ENCODE measurements at places on chromosomes 7 and 10.

DNA sequence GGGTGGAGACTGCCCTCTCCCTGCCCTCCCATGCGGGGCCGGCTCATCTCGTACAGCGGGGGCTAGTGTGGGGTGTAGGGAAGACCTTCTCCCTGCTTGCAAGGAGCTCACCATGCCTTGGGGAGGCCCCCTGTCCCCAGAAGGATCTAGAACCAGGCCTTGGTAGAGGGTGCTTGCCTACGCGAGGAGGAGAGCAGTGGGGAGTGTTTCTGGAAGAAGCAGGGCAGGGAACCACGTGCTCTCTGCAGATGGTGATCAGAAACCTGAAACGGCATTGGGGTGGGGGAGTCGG lies 2.7 kb downstream of the MAFK start:
- DNase-seq: no peak

- DNase-seq: no peak
Observed at GRCh38 chr7:1027242-1028043, 16.9 kb upstream of the GPR146 start.

DNA sequence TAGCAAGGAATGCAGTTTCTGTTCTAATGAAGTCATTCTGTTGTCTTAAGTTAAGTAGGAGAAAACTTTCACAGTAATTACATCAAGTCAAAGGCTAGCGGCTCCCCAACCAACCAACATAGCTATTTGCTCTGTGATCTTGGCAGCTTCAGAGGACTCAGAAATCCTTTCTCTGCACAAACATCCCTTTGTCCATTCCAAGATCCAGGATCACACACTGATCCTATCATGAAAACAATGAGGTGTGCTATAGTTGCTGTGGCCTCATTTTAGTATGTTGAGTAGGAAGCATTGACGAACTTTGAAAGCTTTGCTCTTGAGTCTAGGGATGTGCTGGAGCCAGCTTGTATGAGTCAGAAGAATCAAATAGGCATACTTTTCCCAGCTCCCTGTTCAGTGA lies 218.2 kb upstream of the PRSS58 start:
- no peak for DNase-seq

DNA sequence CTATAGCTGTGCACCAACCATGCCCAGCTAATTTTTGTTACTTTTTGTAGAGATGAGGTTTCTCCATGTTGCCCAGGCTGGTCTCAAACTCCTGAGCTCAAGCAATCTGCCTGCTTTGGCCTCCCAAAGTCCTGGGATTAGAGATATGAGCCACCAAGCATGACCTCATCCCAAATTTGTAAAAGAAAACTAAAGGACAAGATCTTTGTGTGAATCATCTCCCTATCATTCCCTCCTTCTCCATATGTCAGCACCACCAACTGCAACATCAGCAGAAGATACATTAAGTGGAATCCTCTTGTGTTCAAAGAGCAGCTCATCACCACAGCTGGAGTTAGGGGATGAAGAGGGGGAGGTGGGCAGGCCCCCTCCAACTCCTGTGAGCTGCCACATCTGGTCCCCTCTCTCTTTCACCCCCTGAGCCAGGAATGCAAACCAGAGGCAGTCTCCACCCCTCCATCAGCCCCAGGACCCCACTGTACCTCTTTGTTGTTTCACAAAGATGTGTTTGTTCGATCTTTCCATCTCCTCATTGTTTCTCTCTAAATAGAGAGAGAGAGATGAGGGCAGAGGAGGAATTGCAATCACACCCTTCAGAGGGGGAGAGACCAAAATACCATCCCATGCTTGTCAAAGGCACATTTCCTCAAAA lies 47.3 kb upstream of the PIP4K2A start:
- DNase-seq: no peak

DNA sequence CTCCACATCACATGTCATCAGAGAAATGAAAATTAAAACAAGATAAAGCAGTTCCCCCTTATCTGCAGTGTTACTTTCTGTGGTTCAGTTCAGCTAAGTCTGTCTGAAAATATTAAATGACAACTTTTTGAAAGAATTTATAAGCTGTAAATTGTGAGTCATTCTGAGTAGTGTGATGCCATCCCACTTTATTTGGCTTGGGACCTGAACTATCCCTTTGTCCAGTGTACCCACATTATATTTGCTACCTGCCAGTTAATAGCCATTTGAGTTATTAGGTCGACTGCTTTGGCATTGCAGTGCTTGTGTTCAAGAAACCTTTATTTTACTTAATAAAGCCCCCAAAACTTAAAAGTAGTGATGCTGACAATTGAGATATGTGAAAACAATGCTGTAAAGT lies 804.2 kb downstream of the ANKRD7 start:
- no peak for DNase-seq

DNA sequence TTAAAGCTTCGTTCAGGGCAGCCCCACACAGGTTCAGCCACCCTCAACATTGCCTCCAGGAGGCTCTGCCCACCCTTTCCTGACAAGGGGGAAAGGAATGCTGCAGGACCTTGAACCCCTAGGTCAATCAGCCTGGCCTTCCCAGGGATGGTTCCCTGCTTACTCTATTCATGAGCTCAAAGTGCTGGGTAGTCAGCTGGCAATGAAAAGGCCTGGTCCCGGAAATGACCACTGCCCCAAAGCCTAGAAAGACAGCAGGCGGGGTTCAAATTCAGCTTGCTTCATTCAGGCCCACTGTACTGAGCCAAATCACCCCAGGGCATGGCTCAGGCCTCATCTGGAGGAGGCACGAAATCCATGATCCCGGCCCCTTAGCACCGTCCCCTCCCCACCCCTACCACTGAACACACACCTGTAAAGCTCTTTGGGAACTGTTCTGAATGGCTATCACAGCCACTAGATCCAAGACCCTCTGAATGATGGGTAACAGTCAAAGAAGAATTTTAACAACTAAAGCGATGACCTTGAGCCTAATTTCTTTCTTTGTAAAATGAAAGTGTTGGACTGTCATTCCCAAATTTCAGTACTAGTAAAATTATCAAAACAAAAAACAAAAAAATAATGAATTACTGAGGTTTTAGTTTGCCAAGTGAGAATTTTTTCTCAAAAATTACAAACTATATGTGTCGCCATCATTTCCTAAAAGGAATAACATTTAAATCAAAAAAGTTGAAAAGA lies 1.0 kb downstream of the URGCP start:
- DNase-seq: no peak

DNA sequence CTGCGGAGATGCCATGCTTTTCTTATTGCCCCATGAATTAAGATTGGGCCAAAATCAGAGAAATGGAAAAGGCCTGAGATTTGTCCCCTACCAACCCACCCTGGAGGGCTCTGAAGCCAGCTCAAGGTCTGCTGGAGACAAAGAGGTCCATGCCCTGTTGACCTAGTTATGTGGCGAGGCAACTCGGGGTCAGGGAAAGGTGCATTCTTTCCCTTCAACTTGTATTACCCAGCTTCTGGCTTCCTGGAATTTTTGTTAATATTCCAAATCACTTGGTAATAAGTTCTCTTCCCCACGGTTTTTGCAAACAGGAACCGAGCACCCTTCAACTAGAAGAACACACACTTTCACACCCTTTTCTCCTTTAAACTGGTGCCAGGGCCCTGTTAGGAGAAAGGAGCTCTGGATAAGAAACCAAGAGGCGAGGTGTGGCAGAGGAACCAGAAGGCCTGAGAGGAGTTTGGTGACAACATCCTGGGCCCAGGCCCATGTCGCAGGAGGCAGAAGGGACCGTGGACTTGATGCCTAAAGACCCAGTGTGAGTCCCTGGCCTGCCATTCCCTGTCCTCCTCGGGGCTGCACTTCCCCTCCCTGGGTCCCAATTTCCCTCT lies 12.5 kb upstream of the SFRP5 start:
- DNase-seq: no peak

- no peak for DNase-seq
Observed at GRCh38 chr10:119526621-119527592, 15.6 kb downstream of the RGS10 start.

GRCh38 chr10:42551582-42552187 lies 86.7 kb downstream of the ZNF33B start:
- no peak for DNase-seq

- DNase-seq: no peak
Observed at GRCh38 chr7:157193274-157193673, 54.5 kb downstream of the UBE3C start.

- no peak for DNase-seq
Observed at GRCh38 chr7:130364451-130364850, 15.8 kb upstream of the CPA1 start.

DNA sequence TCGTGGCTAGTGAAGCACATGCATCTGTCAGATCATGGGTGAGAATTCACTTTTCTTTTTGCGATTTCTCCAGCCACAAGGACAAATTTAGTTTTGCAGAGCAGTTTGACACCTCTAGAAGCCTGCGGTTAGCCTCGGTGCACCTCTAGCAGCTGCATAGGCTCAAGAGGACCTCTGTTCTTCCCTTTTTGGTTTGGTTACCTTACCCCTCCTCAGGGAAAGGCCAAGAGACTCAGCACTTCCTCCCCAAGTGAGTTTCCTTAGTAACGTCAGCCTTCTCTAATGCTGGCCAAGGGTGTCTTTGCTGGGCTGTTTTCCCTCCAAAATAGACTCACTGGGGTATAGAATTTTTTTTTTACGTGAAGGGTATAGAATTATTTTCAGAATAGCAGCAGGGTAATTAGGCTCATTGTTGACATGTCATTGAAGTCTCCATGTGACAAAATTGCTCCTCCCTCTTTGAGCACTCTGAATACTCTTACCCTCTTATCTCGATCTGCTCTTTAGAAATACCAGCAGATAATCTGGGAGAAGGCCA lies 97.8 kb downstream of the AUTS2 start:
- DNase-seq: no peak

- no peak for DNase-seq
Observed at GRCh38 chr7:49001610-49002033, 77.3 kb downstream of the CDC14C start.

GRCh38 chr10:130179640-130180039 lies 43.4 kb downstream of the GLRX3 start:
- DNase-seq: no peak

- DNase-seq: no peak
Observed at GRCh38 chr7:42964849-42965805, 33.0 kb downstream of the MRPL32 start.

GRCh38 chr10:119252051-119252465 lies 44.7 kb downstream of the GRK5 start:
- DNase-seq: no peak

DNA sequence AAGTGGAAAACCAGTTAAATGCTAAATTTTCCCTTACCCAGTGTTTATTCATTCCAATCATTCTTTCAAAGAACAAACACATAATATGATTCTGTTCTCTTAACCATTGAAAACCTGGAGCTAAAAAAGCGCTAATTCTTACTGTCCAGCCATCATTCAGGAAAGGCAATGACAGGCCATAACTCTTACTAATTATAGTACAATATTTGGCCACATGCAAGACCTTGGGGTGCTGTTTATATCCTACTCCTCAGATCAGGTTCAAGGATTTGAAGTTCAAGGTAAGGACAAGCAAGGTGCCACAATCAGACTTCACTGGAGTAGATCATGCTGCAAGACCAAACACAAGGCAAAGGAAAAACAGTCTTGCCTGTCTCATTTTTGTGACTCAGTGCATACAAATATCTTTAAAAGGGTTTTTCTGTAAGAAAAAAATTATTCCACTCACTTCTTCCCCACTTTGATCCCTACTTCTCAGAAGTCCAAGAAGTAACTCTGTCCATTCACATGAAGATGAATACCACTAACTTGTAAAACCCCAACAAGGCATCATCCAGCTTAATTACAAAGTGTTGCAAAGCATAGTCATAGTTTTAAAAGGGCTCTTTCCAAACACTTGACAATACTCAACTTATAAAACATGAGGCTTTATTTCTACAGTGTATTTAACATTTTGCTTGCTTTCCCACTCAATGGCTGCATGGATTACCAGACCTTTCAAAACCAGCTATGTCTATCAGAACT lies 153.0 kb downstream of the DOCK4 start:
- no peak for DNase-seq

GRCh38 chr7:136056651-136057231 lies 79.6 kb upstream of the MTPN start:
- DNase-seq: no peak

DNA sequence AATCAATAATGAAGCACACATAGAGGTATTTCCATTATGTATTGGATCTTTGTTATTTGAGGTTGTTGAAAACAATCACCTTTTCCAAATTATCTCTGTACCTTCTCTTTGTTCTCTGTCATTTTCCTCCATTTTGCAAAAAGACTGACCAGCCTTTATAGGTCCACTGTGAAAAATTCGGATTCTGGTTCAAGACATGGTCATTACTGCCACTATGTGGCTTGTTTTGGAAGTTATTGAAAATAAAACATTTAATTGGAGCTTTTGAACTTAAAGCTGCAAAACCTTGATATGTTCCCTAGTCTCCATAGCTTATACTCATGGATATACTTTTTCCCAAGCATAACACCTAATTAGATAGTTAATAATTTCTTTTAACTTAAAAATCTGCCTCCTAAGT lies 1094.4 kb downstream of the NRG3 start:
- no peak for DNase-seq

- no peak for DNase-seq
Observed at GRCh38 chr10:103413564-103413963, 17.1 kb downstream of the PDCD11 start.

- DNase-seq: no peak
Observed at GRCh38 chr7:82705517-82706260, 262.1 kb upstream of the CACNA2D1 start.

DNA sequence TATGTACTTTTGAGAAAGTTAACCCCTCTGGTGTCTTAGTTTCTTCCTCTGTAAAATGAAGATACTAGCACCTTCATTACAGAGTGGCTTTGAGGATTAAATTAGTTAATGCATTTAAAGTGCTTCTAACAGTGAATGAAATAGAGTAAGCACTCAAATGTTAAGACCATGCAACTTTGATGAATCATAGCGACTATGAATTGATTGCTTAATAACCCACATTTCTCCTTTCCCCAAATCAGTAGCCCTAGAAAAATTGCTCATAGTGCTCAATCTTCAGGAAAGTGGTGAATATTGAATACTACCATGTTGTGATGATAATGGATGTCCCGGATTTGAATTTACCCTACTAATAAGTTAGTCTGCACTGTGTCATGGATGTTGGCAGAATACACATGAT lies 48.1 kb downstream of the CD36 start:
- DNase-seq: no peak

DNA sequence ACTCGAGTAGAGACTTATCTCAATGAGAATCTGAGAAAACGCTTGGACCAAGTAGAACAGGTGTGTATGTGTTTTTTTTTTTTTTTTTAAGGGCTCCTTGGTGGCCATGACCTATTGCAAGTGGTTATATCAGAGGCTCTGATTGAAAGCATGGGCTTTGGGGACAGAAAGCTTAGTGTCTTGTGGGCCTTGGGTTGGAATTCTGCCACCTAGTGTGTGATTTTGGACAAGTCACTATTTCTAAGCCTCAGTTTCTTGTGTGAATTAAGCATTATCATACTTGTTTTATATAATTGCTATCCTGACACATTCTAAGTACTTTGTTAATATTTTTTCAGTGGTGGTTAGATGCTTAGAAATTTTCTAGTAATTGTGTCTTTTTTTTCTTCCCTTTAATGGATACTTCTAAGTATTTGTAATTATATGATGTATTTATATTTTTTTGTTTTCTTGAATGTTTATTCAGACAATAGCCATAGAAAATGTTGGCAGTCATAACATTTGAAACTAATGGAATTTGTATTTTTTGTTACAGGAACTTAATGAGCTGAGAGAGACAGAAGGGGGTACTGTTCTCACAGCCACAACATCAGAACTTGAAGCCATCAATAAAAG lies 33.1 kb downstream of the SMC3 start:
- no peak for DNase-seq
